ENCODE measurements at places on chromosomes 16 and 17.

- no peak for DNase-seq
Observed at GRCh38 chr17:59825533-59826322, 67.0 kb downstream of the TUBD1 start.

DNA sequence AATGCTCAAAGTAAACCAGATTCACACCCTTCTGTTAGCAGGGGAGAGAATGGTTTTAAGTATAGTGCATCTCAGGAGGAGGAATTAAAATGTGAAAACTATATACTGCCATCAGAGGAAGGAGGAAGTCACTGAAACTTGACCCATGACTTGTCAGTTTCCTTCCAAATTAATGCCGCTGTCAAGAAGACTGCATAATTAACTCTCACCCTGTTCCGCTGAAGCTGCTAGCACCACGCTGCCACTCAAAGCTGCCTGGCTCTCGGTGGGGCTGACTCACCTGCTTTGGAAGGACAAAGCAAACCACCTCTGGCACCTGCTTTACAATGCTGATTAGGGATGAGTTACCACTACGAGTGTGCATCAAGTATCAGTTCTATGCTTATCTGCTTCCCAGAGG lies 37.8 kb upstream of the ULK2 start:
- DNase-seq: no peak

DNA sequence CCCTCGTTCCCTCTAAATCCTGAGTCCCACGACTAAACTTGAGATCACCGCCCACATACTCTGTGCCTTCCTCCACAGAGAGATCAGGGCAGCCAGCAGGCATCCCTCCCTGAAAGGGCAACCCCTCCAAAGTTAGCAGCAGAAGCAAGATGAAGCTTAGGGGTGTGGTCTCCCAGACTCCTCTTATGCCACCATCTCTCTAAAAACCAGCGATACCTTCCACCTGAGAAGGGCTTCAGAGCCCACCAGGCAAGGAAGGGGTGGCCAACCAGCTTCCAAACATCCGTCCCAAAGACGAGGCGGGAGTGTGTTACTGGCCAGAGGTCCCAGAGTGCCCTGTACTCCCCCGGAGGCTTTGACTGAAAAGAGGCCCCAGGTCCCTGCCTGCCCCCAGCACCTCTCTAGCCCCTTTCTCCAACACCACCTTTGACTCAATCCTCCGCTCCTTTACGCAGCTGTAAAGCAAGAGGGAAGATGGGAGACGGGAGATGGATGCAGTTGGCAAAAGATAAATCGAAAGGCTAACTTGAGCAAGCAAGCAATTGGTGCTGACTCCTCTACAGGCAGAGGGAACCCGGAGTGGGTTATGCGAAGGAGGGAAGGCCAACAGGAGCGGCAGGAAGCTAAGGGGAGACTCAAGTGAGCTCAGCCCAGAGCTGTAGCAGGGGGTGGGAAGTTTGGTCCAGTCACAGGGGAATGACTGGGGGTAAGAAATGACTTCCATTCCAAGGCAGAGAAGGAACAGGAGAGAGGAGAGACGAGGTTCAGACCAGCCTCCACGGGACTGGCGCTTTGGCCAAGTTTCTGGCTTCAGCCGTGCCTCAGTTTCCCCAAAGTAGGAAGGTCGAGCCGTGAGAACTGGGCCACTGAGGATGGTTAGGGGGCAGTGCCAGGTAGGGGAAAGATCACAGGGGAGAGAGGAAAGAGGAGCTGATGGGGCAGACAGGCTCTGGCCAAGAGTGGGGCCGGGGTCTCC lies 1.0 kb downstream of the ST3GAL2 start:
- DNase-seq: peak; percentile 22

DNA sequence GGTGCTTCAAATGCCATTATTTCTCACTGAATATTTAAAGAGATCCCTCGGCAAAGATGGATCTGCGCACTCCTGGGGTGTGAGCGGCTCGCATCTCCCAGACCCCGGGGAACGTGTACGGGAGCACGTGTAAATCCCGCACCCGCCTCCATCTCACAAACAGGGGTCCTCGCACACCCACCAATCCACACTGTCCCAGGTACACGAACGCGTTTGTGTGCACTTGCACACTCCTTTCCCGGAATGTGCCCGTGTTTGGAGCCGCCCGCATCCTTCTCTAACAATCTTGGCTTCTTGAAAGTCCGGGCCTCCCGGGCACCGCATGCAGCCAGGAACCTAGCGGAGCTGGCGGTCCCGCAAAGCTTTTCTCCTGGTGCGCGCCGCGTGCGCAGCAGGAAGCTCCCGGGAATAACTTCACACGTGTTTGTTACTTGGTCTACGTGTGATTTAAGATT lies 2.5 kb upstream of the SALL1 start:
- no peak for DNase-seq

DNA sequence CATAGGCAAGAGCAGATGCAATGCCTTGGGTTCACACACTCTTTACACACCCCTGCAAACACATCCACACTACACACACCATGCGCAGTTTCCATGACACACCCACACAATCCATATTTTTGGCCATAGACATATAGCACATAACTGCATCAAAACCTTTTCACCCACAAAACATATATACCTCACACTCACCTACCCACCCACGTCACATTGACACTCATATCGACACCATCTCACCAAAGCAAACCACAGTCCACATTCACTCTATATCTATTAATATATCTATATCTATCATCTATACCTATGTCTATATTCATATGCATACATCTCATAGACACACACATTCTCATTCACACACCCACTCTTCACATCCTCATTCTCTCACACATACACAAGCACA lies 246.9 kb downstream of the SHISA9 start:
- no peak for DNase-seq

GRCh38 chr17:78019367-78019975 lies 61.0 kb downstream of the TNRC6C start:
- DNase-seq: no peak

GRCh38 chr17:70582777-70583176 lies 413.4 kb downstream of the KCNJ2 start:
- DNase-seq: no peak

DNA sequence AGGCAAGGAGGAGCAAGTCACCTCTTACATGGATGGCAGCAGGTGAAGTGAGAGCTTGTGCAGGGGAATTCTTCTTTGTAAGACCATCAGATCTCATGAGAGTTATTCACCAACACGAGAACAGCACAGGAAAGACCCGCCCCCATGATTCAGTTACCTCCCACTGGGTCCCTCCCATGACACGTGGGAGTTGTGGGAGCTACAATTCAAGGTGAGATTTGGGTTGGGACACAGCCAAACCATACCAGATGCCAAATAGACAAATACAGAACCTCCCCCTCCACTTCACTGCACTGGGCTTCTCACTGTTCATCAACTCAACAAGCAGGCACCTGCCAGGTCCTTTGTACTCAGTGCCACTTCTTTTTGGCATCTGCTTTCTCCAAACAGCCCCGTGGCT lies 100.2 kb downstream of the WSCD1 start:
- no peak for DNase-seq

DNA sequence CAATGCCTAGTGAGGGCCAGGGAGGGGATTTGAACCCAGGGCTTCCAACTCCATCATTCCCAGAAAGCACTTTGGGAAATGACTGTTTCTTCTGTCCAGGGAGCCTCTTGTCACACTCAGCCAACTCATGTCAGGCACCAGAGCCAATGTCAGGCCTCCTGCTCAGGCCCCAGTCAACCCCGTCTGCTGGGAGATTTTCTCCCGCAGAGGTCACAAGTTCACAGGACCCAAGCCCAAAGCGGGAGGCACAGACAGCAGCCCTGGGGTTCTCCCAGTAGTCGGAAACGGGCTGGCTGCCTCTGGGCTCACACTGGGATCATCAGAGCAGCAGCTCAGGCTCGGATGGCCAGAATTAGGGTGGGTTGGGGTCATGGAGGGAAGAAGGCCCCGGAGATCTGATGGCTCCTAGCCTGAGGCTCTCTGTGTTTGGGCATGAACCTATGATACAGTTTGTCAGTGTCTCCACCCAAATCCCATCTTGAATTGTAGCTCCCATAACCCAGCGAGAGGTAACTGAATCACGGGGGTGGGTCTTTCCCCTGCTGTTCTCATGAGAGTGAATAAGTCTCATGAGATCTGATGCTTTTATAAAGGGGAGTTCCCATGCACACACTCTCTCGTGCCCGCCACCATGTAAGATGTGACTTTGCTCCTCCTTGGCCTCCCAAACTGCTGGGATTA lies 255.5 kb downstream of the PARN start:
- no peak for DNase-seq

GRCh38 chr16:77993111-77993985 lies 29.0 kb upstream of the CLEC3A start:
- DNase-seq: no peak

GRCh38 chr17:17859909-17860765 lies 23.4 kb upstream of the SREBF1 start:
- peak; percentile 76 for DNase-seq

- DNase-seq: peak; percentile 31
Observed at GRCh38 chr16:69328854-69329316, 1.5 kb downstream of the PDF start.

DNA sequence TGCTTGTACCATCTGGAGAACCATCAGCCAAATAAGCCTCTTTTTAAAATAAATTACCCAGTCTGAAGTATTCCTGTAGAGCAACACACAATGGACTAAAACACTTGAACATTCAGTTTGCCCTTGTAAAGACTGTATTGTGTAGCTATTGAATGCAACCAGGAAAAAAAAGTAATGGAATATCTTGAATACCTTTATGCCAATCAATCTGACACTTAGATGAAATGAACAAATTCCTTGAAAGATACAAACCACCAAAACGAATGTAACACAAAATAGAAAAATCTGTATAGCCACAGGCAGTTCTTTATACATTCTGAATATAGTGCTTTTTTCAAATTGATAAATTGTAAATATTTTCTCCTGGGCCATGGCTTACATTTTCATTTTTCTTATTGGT lies 63.3 kb upstream of the KCNJ16 start:
- no peak for DNase-seq

GRCh38 chr17:42275527-42276358 lies 448 bp downstream of the STAT5B start:
- peak; percentile 37 for DNase-seq

DNA sequence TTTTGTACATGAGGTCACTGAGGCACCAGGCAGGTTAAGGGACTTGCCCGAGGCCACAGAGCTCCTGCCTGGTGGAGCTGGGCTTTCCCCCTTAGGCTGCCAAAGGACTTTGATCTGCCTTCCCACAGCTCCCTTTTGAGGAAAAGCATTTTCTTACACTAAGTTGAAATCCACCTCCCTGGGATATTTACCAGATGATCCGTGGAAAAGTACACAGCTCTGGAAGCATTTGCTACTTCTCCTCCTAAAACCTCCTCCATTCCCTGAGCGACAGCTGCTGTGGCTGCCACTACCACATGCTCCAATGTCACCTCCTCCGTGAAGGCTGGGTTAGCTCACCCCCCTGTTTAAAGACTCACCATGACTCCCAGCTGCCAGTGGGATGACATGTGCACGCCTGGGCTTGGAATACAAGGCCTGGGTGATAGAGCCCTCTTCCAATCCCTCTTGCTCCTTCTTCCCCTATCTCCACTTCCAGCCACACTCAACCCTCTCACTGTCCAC lies 1.2 kb upstream of the MPRIP start:
- no peak for DNase-seq

- DNase-seq: no peak
Observed at GRCh38 chr16:81485824-81486539, 41.4 kb downstream of the CMIP start.

- DNase-seq: no peak
Observed at GRCh38 chr16:66196770-66197169, 169.7 kb upstream of the CDH5 start.

DNA sequence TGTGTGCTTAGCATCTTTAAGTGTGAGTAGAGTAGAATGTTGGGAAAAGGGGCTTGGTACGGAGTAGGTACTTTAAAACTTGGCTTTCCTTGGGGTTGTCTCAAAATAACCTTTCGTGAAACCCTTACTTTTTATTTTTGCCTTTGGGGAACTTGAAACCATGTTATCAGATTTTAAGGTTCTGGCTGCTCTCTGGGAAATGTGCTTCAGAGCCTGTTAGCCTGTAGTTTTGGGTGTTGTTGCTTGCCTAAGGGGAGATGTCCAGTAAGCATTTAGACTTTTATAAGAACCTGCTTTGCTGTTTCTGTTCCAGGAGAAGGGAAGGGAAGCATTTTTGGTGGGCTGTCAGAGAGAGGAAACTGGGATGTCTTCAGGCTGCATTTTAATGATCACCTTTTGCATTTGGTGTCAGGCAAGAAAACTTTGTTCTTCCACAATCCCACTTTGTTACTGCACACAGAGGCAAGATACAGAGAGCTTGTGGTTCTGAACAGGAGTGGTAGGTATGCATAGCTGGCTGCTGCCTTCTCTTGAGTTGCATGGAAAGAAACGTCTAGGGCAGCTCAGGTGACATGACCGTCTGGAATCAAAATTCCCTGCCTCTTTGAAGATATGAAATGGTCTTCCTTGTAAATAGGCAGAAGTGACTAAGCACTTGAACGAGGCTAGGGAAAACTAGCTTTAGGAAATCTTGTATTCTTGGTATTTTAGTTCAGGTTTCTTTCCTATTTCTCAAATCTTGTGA lies 1.7 kb downstream of the RABEP1 start:
- no peak for DNase-seq

DNA sequence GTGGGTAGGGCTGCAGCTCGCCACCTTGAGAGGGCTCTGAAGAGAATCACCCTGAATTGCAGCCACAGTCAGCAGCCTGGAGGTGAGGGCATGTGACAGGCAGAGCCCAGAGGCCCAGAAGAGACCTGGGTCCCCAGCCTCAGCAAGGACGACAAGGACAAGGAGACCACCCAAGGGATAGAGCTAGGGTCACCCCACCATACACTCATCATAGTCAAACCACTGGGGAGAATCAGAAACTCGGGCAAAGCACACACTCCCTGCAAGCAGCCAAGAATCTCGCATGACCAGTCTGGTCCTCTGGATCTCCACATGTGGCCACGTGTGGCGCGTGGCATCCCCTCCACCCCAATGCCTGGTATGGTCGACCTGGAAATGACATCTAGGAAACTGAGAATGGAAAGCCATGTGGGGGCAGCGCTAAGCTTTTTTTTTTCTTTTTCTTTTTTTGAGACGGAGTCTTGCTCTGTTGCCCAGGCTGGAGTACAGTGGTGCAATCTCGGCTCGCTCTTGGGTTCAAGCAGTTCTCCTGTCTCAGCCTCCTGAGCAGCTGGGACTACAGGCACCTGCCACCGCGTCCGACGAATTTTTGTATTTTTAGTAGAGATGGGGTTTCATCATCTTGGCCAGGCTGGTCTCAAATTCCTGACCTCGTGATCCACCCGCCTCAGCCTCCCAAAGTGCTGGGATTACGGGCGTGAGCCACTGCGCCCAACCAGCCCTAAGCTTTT lies 4.6 kb upstream of the SPHK1 start:
- DNase-seq: no peak

DNA sequence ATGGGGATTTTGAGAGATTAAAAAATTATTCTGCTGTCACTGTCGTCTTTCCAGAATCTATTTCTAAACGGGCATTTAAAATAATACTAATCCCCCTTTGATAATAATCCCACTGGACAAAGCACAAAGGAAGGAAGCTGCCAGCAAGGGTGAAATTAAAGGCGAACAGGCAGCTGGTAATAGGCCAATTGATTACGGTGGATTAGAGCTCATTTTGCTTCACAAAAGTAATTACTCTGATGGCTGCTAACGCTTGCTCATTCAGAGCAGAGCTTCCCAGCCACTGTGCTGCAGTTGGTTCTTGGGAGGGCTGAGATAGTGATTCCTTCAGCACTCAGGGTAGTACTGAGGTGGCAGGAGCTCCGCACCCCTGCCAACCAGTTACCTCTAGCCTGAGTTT lies 205.7 kb downstream of the SNX29 start:
- DNase-seq: no peak

- peak; percentile 32 for DNase-seq
Observed at GRCh38 chr17:82333279-82334171, at the start of gene SECTM1. SECTM1 (minus strand) TSS chr17:82333766; CDS start chr17:82327240, 6,526 bp downstream.

- DNase-seq: no peak
Observed at GRCh38 chr17:50129353-50129727, 620 bp downstream of the SAMD14 start.

All from activated CD4-positive, alpha-beta memory T cell treated with anti-CD3 and anti-CD28 coated beads, Interleukin-2, amount 10 ng/mL, durations not matched to agents 7 days and 5 days (primary cell).